ENCODE measurements at places on chromosomes 13 and 19. TPM values are rescaled to one million over a fixed set of nuclear protein-coding genes. Genes with fewer than 3 reads are reported as not detected.

DNA sequence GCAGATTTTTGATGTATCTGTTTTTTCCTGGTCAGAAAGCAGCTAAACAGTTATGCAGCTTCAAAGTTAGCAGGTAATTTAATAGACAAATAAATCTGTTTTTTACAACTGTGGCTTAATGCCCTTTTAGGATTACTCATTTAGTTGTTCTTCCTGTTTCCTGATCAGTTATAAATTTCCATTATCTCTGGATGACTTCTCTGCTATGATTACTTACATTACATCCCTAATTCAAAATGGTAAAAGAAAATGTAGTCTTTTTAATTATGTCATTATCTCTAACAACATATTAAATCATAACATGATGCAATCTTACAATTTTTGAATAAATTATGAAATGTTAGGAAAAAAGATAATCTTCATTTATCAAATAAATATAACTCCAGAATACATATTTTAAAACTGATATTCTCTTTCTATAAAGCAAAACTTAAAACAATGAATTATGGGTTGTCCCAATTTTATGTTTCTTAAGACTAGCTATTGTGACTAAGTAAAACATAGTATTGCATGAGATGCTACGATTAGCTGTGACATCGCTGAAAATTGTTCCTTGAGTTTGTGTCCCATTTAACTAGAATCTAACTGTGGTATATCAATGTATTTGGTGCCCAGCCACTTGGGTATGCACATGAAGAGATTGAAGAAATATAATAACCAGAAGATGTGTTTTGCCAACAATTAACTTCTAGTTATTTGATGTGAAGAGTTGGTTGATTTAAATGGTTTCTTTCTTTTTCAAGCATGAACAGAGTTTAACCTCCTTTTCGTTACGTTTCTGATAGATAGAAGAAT, 605.3 kb upstream of the SPRY2 start:
- H3K36me3 ChIP-seq, result no peaks in the 10 kb centered on the region
- H3K4me3 ChIP-seq, result no peak overlapping the region
- H3K4me1 ChIP-seq, result no peaks in the 10 kb centered on the region
- H3K27me3 ChIP-seq, result no peaks in the 10 kb centered on the region
- no peak for DNase-seq
- H3K27ac ChIP-seq, result no peak overlapping the region

DNA sequence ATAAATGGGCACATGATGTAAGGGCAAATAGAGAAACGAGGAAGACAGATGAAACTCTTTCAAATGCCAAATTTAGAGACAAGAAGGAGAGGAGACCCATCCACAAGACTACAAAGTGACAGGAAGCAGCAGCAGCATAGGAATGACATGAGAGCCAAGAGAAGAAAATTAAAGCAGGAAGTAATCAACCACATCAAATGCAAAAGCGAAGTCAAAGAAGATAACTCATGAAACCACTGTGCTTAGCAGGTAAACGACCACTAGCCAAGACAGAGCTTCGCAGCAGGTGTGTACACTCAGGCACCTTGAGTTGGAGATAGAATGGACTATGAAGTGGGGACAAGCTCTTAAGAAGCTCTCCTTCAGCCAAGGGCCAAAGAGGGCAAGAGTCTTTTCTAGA, 64.1 kb downstream of the KLF12 start:
- DNase-seq, result no peak
- no peaks in the 10 kb centered on the region for H3K36me3 ChIP-seq
- no peaks in the 10 kb centered on the region for H3K4me1 ChIP-seq
- H3K27ac ChIP-seq, result no peak overlapping the region

The LAIR1 gene
- 202 TPM for polyA plus RNA-seq

DNA sequence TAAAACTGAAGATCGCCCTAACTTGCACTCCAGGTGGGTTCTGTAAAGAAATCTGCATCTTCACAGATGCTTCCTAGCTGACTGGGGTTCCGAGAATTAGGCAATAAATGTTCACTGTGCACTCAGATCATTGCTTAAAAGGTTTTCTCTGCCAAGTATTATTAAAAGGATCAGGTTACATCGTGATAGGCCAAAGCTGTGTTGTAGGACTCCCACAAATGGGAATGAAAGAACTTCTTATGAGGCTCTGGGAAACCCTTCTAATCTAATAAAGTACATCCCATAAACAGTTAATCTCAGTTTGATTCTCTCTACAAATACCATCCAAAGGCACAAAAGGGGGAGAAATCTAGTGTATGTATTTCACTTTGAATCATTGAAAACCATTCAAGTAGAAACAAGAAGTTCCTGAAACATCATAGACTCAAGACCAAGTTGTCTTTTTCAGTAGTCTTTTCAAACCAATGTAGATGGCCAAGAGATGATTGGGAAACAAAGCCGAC, 7.1 kb upstream of the POU4F1 start:
- peaks cover 60% of the 10 kb centered on the region for H3K27me3 ChIP-seq
- peaks cover 27% of the 10 kb centered on the region for H3K4me1 ChIP-seq
- no peak overlapping the region for H3K27ac ChIP-seq
- H3K36me3 ChIP-seq, result peaks cover 14% of the 10 kb centered on the region
- H3K4me3 ChIP-seq, result no peak overlapping the region

- peaks cover 10% of the 10 kb centered on the region for H3K4me1 ChIP-seq
- H3K36me3 ChIP-seq, result no peaks in the 10 kb centered on the region
- H3K4me3 ChIP-seq, result no peak overlapping the region
- no peaks in the 10 kb centered on the region for H3K27me3 ChIP-seq
These were observed 5.0 kb upstream of the LILRB5 start for GRCh38 chr19:54262066-54262465.

DNA sequence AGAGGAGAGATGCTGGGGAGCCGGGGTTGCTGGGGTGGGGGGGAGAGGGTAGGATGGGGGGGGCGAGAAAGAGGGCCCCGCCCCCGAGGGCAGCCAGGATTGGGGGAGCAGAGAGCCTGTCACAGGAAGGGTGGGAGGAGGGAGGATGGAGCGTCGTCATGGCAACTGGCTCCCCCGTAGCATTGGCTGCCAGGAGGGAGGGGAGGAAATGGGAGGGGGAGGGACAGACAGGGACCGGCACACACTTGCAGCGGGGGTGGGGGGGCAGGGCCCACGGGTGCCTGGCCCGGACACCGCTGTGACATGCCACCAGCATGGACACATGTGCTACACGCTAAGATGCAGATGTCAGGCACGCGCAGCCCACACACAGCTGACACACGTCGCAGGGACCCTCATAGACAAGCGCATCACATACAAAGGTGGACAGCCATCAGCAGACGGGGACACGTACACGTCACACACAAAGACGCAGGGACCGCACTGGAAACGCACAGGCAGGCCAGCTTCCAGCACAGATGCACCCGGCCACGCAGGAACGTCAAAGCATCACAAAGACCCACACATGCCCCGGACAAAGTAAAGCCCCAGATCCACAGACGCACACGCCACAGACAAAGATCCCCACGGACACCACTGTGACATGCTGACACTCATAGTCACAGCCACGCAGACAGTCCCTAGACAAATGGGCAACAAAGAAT, at the start of gene LMTK3:
Gene LMTK3, minus strand, starts transcription at position 36 of the 704 bp plus-strand sequence. CDS start 259 bp downstream, outside the sequence.
- H3K36me3 ChIP-seq, result no peaks in the 10 kb centered on the region
- no peak for DNase-seq
- no peak within 1 kb of the TSS for H3K27ac ChIP-seq

The CACNG7 gene
- not detected for polyA plus RNA-seq
